ENCODE measurements at places on chromosomes 6 and 20.

- no peak for DNase-seq
Observed at GRCh38 chr6:80454197-80454596, 347.7 kb downstream of the BCKDHB start.

- no peak for DNase-seq
Observed at GRCh38 chr6:72216222-72217068, 330.1 kb downstream of the RIMS1 start.

DNA sequence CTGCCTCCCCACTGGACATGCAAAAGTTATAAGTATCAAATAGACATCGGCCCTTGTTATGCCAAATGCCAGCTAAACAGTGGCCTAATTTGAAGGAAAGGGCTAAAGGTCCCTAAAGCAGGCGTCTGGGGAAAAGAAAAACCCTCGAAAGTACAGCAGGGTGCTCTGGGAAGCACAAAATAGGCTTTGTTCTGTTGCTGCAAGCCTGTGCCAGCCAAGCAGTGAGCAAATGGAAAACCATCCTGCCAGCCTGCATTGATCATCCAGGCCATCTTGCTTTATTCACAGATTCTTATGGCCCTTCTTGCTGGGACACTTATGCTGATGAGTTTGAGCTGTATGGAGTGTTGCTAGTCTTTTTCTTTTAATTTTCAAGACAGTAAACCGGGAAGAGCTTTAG is 62.2 kb upstream of the PLEKHG1 start:
- DNase-seq = no peak

DNA sequence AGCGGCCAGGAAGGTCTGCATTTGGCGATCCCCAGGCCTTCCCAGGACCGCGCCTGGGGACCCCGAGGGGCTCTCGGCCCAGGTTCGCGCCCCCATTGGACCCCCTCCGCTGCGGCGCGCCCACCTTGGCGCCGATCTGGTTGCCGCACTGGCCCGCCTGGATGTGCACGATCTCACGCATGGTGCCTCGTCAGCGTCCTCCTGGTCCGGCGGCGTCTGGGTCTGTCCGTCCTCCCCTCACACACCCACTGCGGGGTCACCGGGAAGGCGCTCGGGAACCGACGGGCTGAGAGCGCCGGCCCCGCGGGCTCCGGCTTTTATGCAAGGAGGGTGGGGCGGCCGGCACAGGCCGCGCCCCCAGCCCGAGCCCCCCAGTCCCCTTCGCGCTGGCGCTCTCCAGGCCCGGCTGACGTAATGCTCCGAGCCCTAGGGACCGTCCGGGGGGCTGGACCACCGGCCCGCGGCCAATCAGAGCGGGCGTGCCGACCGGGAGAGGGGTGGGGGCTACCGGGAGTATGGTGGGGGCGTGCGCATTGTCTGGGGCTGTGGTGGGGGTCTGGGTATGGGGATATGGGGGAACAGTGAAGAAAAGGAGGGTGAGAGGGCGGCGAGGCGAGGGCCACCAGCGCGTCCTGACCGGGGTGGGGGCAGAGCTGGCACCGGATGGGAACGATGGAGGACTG is at the start of gene TUBB2B:
TUBB2B (minus strand) TSS at position 291 of the 683 bp plus-strand sequence; CDS start at position 181, 110 bp downstream.
- no peak for DNase-seq

DNA sequence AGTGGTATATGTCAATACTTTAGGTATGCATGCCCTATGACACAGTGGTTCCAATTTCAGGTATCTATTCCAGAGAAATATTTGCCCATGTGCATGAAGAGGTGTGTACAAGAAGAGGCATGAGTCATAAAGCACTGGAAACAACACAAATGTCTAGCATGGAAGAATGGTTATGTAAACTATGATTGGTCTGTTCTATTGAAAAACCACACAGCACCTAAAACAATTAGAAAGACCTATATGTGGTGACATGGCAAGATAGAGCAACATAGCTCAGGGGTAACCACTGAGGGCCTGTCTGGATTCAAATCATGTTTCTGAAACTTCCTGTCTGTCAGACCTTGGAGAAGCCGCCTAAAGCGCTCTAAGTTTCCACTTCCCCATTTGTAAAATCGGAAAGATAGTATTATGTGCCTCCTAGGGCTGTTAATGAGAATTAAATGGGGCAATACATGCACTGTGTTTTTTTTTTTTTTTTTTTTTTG is 76.0 kb upstream of the SHLD1 start:
- no peak for DNase-seq

- DNase-seq = no peak
Observed at GRCh38 chr6:84773431-84774156, 9.2 kb upstream of the TBX18 start.

- no peak for DNase-seq
Observed at GRCh38 chr6:88171312-88171711, 5.2 kb upstream of the CNR1 start.

Measured in CD4-positive, alpha-beta T cell treated with Interleukin-6 at 100 ng/mL for 8 hours (primary cell).